ENCODE measurements at places on chromosomes 6 and 20.

- no peak for DNase-seq
Observed at GRCh38 chr6:168796106-168796505, 355.1 kb downstream of the SMOC2 start.

GRCh38 chr6:27290065-27290849, 21.8 kb downstream of the POM121L2 start:
- DNase-seq: no peak

DNA sequence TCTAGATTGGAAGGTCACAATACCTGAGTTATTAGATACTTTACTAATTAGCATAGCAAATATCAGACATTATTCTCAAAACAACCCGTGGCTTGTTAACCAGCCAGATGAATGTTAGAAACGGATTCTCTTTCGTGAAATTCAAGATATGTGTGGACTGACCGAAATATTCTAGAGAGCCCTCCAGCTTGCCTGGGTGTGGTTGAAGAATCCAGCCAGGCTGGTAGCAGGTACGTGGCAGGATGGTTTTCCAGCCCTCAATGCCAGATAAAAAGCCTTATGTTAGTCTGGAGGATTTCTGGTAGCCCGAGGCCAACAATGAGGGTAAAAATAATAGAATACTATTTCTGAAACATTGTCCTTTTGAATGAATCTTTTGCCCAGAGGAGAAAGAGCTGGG, 19.3 kb downstream of the ECT2L start:
- no peak for DNase-seq

GRCh38 chr20:3307725-3308124, 68.7 kb upstream of the SLC4A11 start:
- DNase-seq: no peak

- DNase-seq: no peak
Observed at GRCh38 chr20:4193069-4193452, 177.7 kb upstream of the RNF24 start.

DNA sequence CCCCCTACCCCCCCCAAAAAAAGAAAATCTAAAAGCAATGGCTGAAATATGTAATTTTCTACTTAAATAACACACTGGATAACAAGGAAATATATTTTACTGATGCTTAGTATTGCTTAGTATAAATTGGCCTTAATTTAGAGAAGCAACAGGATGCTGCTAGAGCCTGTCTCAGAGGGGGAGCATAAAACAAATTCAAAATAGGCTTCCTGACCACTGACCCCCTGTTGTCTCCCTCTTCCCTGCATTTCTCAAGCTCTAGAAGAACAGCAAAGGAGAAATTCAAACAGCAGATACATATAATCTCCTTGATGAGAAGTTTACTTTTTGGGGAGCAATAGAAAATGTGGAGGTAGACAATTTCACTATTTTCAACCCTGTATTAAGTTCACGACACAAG, 631.1 kb upstream of the GJE1 start:
- no peak for DNase-seq

GRCh38 chr20:62494537-62494936, 18.7 kb upstream of the GATA5 start:
- no peak for DNase-seq

DNA sequence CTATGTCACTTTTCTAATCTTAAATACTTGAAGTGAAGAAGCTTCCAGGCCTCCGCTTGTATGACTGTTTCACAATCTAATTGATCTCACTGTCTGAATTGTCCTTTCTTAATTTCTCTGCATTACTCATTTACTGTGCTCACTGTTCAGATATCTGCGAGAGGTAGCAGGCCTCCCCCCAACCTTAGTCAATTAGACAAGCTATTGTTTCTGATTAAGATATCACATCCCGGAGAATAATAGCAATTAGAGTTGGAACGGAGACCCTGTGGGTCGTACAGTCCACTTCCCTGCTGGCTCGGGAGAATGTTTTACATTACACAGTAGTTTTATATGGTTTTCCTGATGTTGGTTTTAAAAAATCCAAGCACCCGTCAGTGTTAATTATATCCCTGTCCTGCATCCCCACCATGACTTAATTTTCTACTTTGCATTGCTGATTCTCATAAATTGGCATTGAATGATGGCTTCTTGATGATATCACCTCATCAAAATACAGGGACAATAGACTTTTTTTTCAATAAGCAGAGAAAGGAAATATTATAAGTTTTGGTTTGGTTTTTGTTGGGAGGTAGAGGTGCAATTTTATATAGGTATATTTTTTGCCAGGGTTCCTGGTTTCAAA, 178.7 kb upstream of the TSHZ2 start:
- no peak for DNase-seq

GRCh38 chr6:36908747-36909146, 23.0 kb downstream of the C6orf89 start:
- DNase-seq: no peak

DNA sequence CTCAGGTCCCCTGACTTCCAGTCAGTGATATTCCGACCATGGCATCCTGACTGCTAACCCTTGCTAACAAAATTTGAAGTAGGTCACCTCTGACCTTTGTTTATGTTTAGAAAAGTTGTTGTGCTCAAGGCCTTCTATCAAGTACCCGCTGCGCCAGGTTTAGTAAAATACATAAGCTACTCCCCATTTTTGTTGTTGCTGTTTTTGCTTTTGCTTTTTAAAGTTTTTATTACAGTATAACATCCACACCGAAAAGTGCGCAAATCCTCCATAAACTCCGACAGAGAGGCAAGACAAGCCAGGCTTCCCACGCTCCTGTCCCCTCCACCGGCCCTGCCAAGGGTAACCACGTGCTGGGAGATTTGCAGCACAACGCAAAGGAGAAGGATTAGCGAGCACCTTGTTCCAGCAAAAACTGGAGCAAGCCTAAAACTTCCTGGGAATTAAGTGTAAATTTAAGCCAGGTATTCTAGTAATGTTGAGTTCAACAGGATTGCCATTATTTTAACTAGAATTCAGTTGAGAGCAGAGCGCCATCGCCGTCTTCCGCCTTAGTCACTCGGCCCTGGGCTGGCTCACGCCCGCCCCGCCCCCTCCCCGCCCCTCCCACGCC, 17.8 kb upstream of the HMGN4 start:
- peak; percentile 45 for DNase-seq

GRCh38 chr6:101716387-101716786, 322.9 kb downstream of the GRIK2 start:
- no peak for DNase-seq

GRCh38 chr6:111706841-111707391, 101.2 kb upstream of the TRAF3IP2 start:
- no peak for DNase-seq

GRCh38 chr20:12241065-12241464, 323.4 kb downstream of the BTBD3 start:
- peak; percentile 79 for DNase-seq

GRCh38 chr6:163839296-163839695, 424.8 kb downstream of the QKI start:
- DNase-seq: no peak

DNA sequence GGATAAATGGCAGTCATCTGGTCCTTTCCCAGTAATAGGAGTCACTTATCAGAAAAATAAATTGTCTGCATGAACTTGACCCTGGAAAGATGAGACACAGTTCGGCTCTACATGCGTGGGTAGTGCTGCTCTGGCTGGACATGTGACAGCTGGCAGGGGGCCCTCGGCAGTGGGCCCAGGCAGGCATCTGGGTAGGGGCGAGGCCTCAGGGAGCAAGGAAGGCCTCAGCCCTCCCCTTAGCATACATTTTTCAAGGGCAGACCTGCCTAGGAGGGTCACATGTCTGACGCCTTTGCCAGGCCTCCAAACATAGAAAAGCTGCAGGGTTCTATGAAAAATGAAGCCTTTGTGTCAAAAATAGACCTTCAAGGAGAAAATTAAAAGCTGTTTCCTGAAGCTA, 12.8 kb upstream of the ILRUN start:
- DNase-seq: no peak

DNA sequence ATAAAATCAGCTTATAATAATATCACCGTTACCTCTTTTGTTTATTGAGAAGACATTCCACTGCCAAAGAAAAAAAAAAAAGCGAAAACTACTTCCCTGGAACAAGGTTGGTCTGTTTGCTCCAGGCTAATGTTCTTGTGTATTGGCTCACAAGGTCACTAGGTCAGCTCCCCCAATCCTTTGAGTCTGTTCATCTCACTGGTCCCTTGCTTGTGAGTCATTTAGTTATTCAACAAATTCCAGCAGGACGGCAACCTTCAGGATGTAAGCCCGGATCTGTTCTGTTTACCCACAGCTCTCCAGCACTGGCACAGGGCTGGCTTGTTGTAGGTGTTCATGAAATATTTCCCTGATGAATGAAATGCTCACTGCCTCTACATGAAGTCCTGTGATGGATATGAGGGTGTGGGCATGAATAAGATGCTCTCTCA, 3.3 kb downstream of the ARHGAP40 start:
- DNase-seq: no peak

DNA sequence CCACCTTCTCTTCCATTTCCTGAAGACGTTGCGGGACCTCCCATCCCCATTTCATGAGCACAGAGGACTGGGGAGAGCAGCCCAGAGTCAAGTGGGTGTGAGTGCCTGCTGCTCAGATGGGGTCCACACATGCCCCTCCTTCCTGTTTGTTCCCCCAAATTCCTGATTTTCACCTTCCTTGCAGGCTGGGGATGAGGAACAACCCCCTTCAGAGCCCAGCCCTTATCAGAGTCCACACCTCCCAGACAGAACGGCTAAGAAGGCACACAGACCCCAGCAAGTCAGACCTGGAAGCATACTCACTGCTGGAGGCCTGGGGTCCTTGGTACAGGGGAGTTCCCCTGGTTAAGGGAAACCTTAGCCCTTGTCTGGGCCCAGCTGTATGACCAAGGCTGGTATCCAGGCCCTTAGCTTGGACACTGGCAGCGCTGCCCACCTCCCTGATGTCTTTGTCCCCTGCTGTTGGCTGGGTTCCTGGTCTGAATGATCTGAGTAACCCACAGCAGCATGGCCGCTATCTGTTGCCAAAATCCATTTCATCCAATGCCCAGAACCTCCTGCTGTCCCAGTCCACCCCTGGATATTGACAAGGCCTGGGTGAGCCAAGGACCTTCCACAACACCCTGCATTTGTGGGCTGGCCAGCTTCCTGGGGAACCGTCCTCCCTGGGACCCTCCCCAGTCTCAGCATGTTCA, 230.9 kb downstream of the SYNDIG1 start:
- DNase-seq: no peak

DNA sequence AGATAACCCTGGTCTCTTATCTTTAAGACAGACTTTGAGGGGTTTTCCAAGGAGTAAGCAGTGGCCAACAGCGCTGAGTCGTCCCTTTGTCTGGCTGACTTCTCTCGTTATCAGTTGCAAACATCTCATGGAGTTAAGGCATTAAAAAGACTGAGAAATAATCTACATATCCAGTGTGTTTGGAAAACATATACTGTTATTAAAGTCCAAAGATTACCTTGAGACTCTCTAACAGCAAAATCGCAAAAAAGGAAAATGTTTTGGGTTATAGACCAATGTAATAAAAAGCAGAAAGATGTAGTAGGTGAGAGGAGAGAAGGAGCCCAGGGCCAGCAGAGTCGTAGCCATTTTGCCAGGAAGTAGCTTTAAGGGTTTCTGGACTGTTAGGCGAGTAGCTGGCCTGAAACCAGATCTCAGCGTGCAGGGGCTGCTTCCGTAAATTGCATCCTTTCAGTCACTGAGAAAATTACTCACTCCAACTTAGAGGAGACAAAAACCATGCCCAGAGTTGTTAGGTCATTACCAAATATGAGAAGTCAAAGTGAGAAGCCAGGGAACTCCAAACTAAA, 24.6 kb downstream of the MYLK4 start:
- DNase-seq: no peak

DNA sequence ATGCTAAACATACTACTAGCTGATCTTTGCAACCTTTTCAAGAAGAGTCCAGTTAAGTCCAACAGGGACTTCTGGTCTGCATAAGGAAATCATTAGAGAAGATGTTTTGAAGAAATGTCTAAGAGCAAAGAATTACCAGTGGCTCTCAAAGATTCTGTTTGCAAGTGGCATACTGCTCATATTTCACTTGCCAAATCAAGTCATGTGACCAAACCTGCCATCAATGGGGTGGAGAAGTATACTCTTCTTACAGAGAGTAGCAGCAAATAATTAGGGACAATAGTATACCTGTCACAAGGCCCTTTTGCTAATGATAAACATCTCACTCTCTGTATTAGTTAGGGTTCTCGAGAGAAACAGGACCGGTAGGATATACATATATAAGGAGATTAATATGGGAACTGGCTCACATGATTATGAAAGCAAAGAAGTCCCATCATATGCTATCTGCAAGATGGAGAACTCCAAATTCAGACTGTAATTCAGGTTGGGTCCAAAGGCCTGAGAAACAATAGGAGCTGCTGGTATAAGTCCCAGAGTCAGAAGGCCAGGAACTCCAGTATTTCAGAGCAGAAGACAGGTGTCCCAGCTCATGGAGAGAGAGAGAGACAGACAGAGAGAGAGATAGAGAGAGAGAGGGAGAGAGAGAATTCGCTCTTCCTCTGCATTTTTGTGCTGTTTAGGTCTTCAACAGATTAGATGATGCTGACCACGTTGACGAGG, 111.5 kb downstream of the LCA5 start:
- DNase-seq: no peak

GRCh38 chr6:40244699-40245098, 310.4 kb upstream of the MOCS1 start:
- DNase-seq: no peak

- DNase-seq: no peak
Observed at GRCh38 chr6:107506145-107506544, 16.2 kb downstream of the SOBP start.

DNA sequence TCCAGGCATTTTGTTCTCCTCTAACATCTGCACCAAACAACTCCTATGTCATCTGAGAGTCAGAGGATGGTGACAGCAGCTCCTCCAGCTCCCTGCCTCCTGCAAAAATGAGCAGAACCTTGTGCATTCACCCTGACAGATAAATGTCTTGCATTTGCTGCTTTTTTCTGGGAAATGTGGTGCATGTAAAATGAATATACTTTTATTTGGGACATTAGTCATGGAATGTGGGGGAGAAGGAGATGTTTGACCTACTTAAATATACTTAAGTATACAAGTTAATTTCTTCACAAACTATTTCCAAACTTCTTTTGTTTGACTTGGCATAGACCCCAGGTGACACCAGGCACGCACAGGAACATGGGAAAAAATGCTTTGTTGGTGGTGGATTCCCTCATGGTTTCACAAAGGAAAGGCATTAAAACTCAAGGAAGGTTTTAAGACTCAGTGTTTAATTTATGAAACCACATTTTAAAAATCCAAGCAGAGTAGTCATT, 181.8 kb upstream of the MCHR2 start:
- no peak for DNase-seq

- no peak for DNase-seq
Observed at GRCh38 chr20:43825051-43825402, 89.6 kb upstream of the TOX2 start.

GRCh38 chr6:112234601-112235000, 19.8 kb downstream of the LAMA4 start:
- no peak for DNase-seq

- no peak for DNase-seq
Observed at GRCh38 chr6:3630258-3630835, 121.2 kb downstream of the PXDC1 start.

- DNase-seq: no peak
Observed at GRCh38 chr20:51695574-51696303, 72.5 kb downstream of the ATP9A start.

- DNase-seq: no peak
Observed at GRCh38 chr6:9408402-9409117, 973.2 kb upstream of the SLC35B3 start.
